Coronary artery (tissue), 2 donors: ENCODE measurements at places on chromosomes 6 and 20.

- DNase-seq = no peak
Observed at GRCh38 chr6:84791233-84791632, 26.8 kb upstream of the TBX18 start.

DNA sequence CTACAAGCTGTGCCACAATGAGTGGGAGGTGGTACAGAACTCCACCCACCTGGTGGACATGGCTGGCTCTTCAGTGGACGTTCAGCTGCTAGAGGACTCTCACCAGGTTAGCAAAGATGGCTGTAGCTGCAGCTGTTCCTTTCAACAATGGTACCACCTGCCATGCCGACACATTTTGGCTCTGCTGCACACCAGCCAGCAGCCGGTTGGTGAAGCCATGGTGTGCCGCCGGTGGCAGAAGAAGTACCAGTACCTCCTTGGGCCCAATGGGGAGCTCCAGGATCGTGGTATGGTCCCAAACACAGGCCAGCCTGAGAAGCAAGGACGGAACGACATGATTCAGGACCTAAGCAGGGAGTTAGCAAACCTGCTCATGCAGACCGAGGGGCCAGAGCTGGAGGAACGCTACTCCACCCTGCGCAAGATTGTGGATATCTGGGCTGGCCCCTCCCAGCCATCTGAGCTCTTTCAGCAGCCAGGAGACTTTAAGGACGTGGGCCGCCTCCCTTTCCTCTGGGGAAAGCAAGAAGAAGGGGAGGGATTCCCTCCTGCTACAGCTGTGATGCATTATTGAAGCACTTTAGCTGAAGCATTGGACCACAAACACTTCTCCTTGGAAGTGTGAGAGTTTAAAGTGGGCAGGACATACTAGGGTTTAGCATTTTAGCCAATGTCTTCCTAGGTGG, 2.8 kb upstream of the ZSWIM1 start:
- DNase-seq = no peak

DNA sequence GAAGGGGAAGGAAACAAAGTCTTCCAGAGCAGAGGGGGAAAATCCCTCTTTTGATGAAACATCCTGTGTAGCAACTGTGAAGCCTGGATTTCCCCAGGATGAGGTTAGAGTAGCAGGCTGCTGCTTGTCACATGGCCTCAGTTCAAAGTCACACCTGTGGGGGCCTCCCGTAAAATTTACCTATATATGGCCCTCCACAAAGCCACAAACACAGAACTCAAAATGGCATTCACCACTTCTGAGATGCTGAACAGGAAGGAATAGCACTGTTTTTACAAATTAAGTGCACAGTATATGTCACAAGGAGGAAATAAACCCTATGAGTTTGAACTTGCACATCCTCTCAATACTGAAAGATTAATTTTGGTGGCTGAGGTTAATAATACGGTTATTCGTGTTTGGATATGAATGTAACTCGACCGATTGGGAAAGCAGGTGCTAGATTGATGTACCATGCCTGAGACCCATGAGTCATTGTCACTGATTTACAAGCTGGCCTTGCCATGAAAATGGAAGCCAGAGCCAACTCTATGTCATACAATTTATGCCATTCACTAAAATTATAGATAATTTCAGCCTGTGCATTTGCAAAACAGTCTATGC, 70.6 kb downstream of the SGK1 start:
- DNase-seq = no peak

GRCh38 chr6:137405806-137406205, 88.4 kb downstream of the OLIG3 start:
- no peak for DNase-seq

- DNase-seq = peak; percentile 74
Observed at GRCh38 chr6:70369332-70369950, 43.9 kb upstream of the FAM135A start.

- peak; percentile 45 for DNase-seq
Observed at GRCh38 chr20:24985802-24986201, 6.7 kb downstream of the APMAP start.

DNA sequence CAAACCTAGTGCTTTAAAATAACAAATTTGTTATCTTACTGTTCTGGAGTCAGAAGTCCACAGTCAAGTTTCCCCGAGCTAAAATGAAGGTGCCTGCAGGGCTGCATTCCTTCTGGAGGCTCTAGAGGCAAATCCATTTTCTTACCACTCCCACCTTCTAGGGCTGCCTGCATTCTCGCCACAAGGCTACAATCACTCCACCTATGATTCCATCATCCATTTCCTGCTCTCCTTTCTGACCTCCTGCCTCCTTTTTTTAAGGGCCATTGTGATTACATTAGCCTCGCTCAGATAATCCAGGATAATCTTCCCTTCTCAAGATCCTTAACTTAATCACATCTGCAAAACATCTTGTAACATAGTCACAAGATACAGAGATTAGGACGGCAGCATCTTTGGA, 42.4 kb upstream of the SIRT5 start:
- DNase-seq = no peak

GRCh38 chr6:9161731-9162130, 726.4 kb upstream of the SLC35B3 start:
- DNase-seq = no peak

GRCh38 chr20:51310216-51310615, 232.3 kb downstream of the NFATC2 start:
- DNase-seq = no peak

GRCh38 chr6:20708367-20709124, 174.3 kb downstream of the CDKAL1 start:
- no peak for DNase-seq

DNA sequence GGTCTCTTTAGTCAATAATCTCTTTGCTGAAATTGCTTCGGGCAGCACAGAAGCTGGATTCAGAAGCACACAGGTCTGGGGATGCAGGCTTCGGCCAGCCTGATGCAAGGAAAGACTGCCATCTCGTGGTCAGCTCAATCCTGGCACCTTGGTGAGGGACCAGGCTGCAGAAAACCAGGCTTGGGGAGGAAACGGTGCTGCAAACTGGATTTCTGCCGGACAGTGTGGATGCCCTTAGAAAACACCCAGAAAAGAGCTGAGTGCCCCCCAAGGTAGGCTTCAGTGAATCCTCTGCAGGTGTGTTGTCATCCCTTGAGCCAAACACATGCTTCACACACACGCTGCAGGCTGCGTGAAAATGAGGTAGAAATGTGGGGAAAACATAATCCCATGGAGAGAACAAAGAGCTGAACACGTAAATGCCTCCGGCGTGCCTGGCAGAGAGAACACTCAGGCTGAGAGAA, 89.8 kb upstream of the PAX1 start:
- DNase-seq = no peak
